ENCODE measurements at places on chromosomes 3 and 15.

- DNase-seq = no peak
Measured at GRCh38 chr3:120227710-120228347, 57.2 kb downstream of the GPR156 start.

DNA sequence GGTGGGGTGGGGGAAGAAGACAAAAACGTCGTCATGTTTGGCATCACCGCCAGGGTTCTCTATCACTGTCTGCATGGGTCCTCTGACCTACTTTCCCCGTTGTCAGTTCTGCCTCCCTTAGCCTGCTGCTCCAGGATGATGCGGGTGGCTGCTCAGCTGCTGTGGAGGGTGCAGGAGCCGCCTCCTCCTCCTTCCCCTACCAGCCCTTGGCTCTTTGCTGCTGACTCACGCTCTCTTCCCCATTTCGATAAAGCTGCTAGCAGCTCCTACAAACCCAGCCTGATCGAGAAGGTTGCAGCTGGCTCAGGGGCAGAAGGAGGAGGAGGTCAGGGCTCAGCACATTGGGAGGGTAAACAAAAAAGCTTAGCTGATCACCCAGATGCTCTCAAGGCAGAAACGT, 49.5 kb upstream of the SEC13 start:
- no peak for DNase-seq

DNA sequence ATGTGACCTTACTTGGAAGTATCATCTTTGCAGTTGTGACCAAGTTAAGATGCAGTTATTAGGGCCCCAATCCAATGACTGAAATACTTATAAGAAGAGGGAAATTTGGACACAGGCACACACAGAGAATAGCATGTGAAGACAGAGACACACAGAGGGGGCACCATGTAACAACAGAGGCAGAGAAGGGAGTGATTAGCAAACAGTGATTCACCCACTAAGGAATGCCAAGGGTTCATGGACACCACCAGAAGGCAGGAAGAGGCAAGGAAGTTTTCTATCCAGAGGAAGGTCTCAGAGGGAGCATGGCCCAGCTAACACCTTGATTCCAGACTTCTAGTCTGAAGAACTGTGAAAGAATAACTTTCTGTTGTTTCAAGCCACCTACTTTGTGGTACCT, 25.0 kb downstream of the SIDT1 start:
- no peak for DNase-seq

DNA sequence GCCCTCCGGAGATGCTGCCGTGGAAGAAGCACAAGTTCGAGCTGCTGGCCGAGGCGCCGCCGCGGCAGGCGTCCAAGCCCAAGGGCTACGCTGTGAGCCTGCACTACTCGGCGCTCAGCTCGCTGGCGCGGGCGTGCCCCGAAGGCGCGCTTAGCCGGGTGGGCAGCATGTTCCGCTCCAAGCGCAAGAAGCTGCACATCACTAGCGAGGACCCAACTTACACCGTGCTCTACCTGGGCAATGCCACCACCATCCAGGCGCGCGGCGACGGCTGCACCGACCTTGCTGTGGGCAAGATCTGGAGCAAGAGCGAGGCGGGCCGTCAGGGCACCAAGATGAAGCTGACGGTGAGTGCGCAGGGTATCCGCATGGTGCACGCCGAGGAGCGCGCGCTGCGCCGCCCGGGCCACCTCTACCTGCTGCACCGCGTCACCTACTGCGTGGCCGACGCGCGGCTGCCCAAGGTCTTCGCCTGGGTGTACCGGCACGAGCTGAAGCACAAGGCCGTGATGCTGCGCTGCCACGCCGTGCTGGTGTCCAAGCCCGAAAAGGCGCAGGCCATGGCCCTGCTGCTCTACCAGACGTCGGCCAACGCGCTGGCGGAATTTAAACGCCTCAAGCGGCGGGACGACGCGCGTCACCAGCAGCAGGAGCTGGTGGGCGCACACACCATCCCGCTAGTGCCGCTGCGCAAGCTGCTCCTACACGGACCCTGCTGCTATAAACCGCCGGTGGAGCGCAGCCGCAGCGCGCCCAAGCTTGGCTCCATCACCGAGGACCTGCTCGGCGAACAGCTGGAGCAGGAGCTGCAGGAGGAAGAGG, 1.3 kb downstream of the FAM43A start:
- peak; percentile 29 for DNase-seq

DNA sequence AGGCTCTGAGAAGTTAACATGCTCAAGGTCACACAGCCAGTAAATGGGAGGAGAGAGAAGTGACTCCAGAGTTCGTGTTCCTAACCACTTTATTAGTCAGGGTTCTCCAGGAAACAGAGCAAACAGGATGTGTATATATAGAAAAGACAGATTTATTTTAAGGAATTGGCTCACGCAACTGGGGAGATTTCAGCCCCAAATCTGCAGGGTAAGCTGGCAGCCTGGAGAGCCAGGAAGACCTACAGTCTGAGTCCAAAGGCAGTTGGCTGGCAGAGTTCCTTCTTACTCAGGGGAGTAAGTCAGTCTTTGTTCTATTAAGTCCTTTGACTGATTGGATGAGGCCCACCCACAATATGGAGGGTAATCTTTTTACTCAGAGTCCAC, 118.2 kb upstream of the PROK2 start:
- no peak for DNase-seq

All from progenitor cell of endocrine pancreas (in vitro differentiated cells).